ENCODE measurements at places on chromosomes 7 and 10.

GRCh38 chr7:22202141-22202540 is 154.8 kb downstream of the RAPGEF5 start:
- peak; percentile 32 for DNase-seq

DNA sequence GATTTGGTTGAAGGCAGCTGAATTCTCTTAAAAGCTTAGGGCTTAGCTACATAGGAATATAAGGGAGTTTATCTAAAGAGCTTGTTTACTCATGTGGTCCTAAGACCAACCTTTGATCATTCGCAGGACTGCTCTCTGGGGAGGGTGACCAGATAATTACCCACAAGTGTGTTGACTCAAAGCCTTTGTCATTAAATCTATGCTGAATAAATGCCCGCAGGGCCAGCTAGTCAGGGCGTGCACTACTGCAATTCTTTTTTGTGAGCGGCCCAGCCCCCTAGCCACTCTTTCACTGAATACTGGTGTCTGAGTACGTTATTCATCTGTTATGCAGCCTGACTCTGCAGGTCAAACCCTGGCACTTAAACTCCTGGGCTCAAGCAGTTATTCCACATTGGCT is 69.6 kb downstream of the AKAP9 start:
- no peak for DNase-seq

DNA sequence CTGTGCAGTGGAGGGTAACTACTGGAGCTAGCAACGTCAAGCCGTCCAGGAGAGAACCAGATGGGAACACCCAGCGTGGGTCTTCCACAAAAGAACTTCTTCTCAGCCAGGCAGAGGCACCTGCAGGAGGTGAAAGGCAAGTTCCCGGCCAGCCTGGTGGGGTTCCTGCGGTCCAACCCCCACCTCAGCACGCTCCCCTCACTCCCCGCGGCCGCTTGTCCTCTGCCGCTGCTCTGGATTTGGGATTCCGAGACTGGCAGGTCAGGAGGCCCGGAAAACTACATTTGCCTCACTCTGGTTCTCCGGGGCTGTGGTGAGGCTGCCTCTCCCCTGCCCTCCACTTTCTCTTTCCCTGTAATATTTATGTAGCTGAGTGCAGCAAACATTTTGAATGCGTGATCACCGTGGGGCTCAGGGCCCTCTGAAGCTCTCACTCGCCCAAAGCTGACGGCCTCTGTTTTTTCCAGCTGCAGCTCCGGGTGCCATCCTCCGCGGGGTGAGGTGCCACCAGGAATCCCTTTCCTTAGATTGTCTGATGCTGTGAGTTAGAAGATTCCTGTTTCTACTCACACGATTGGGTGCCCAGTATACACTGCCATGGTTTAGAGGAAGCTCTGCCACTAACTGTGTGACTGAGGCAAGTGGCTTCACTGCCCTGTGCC is 366.9 kb downstream of the DNAJB6 start:
- DNase-seq, result no peak

GRCh38 chr7:131747658-131748232 is 191.3 kb upstream of the PODXL start:
- DNase-seq, result no peak

DNA sequence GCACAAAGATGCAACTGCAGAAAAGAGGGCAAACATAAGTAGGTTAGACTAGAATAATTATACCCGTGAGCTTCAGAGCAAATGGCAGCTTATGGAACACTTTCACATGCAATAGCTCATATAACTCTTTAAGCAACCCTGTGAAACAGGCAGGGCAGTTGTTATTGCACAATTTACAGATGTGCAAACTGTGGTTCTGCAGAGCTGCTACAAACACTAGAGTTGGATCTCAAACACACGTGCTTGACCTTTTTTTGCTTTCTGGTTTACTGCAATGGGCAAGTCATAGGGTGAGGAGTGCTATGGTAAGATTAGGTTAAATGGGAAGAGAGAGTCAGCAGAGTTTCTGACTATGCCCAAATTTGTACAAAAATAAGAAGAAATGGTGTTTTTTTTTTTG is 610.8 kb downstream of the GATA3 start:
- DNase-seq, result no peak

Data from substantia nigra (tissue), 51 donors.